ENCODE measurements at places on chromosomes 16 and 17.

GRCh38 chr17:10729334-10730193, at the start of gene TMEM220:
Gene TMEM220 (minus strand): TSS chr17:10730023. CDS start chr17:10729851, 172 bp downstream.
- no peak for DNase-seq

GRCh38 chr17:79742951-79743476, 12.3 kb downstream of the ENPP7 start:
- DNase-seq = no peak

DNA sequence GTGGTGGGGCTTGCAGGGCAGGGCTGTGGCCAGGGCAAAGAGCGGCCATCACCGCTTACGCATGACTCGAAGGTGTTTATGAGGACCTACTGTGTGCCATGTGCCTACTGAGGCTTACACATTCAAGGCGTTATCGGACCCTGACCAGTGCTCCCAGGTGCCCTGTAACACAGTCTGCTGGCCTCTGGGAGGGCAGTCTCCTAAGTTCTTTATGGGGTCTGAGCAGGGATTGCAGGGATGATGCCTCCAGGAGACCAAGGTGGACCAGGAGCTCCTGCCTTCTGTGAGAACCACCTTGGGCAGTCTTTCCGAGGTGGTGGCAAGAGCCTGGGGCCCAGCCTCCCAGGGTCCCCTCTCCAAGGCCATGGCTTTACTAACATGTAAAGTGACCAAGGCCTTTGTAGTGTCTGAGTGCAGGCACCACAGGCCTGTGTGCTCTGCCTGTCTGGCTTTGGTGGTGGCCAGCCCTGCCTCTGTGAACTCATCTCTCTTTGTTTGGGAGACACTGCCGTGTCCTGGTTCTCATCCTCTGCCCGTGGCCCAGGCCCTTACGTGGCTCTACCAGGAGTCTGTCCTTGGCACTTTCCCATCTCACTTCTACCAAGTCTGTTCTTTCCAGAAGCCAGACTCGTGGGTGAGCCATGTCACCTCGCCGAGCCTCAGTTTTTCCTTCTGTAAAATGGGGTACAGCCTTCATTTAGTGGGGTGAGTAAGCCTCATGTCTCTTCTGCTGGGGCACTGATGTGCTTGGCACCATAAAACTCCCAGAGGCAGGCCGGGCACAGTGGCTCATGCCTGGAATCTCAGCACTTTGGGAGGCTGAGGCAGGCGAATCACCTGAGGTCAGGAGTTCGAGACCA, 3.4 kb upstream of the SYNGR2 start:
- no peak for DNase-seq

DNA sequence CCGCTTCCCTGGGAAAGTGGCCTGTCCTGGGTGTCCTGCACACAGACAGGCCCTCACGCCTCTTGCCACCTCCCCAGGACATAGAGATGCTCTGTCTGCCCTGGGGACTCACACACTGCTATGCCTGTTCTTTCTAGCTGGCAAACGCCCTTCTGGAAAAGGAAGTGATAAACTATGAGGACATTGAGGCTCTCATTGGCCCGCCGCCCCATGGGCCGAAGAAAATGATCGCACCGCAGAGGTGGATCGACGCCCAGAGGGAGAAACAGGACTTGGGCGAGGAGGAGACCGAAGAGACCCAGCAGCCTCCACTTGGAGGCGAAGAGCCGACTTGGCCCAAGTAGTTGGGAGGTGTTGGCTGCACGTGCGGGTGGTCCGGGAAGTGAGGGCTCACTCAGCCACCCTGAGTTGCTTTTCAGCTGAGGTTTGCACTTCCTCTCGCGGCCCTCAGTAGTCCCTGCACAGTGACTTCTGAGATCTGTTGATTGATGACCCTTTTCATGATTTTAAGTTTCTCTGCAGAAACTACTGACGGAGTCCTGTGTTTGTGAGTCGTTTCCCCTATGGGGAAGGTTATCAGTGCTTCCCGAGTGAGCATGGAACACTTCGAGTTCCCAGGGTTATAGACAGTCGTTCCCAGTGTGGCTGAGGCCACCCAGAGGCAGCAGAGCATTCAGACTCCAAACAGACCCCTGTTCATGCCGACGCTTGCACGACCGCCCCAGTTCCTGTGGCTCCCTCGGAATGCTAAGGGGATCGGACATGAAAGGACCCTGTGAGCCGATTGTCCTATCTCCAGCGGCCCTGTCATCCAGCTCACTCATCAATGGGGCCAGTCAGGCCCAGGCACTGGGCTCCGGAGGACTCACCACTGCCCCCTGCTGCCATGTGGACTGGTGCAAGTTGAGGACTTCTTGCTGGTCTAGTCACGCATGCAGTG, 3.5 kb upstream of the RPL13 start:
- DNase-seq = no peak

Data from DMS79 treated with DMSO at 0.1 percent for 48 hours (cell line).